ENCODE measurements at places on chromosomes 1 and 21. TPM values are rescaled to one million over a fixed set of nuclear protein-coding genes. Genes with fewer than 3 reads are reported as not detected.

GRCh38 chr1:94084547-94084946 is 36.4 kb downstream of the ABCA4 start:
- DNase-seq = no peak

DNA sequence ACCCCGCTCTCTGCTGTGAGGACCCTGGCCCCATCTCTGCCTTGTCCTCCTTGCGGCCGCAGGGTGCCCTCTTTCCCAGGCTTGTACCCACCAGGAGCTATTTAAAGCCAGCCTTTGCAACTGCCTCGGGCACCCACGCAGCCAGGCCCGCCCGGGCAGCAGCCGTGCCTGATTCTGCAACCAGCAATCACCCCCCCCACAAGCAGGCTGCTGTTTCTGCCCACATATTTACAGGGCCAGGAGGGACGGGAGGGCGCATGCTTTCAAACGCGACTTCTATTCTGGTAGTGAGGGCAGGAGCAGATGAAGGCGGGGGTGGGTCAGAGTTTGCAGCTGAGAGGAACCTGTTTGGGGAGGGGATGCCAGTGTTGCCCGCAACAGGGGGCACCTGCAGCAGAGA is 13.6 kb downstream of the GABRD start:
- no peak for DNase-seq

- no peak for DNase-seq
Observed at GRCh38 chr1:156623946-156624813, 5.0 kb downstream of the HAPLN2 start.

DNA sequence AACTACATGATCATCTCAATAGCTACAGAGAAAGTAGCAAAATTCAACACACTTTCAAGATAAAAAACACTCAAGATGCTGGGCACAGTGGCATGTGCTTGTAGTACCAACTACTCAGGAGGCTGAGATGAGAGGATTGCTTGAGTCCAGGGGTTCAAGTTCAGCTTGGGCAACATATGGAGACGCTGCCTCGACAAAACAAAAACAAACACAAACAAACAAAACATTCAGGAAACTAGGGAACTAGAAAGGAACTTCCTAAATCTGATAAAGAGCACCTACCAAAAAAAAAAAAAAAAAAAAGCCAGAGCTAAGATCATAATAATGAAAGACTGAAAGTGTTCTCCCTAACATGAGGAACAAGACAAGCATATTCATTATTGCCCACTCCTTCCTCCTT is 22.8 kb upstream of the RNF186 start:
- DNase-seq = no peak

Gene MARCKSL1
- 51.8 TPM for total RNA-seq

Gene CELA3A
- 4.1 TPM for total RNA-seq

Data from mesenteric fat pad (tissue), 1 donor.